Hematopoietic multipotent progenitor cell treated with erythropoietin and hydrocortisone succinate and interleukin-3 and kit ligand, for 8 days (in vitro differentiated cells): ENCODE measurements at places on chromosomes 6 and 20.
A peak's percentile ranks its signal among the peaks of the same experiment; 100 is the strongest.

- DNase-seq: no peak
Measured at GRCh38 chr20:38847840-38848239, 42.3 kb downstream of the PPP1R16B start.

DNA sequence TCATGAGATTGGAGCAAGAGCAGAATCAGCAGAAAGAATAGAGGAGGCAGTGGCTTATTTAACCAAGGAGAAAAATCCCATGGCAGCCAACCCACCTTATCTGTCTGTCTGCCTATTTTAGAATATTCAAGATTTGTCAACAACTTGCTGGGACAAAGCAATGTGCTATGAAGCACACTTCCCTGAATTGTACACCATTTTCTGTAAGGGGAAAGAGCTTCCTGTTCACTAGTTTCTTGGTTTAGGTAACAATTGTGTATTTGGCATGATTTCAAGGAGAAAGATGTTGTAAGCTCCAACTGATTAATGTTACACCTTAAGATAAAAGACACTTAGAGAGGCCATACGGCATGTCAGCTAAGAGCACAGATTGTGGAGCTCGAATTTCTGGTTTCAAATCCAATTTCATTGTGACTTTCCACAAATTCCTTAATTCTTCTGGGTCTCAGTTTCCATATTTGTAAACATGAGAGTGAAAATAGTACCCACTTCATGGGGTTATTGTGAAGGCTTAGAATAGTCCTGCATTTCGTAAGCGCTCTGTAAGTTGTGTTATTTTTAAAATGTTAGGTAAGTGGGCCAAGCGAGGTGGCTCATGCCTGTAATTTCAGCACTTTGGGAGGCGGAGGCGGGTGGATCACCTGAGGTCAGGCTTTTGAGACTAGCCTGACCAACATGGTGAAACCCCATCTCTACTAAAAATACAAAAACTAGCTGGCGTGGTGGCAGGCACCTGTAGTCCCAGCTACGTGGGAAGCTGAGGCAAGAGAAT lies 4.8 kb upstream of the MUC22 start:
- no peak for DNase-seq

GRCh38 chr6:135147637-135148592 lies 33.2 kb upstream of the MYB start:
- DNase-seq: peak; percentile 58

GRCh38 chr6:130019326-130020072 lies 1.1 kb downstream of the L3MBTL3 start:
- peak; percentile 53 for DNase-seq

DNA sequence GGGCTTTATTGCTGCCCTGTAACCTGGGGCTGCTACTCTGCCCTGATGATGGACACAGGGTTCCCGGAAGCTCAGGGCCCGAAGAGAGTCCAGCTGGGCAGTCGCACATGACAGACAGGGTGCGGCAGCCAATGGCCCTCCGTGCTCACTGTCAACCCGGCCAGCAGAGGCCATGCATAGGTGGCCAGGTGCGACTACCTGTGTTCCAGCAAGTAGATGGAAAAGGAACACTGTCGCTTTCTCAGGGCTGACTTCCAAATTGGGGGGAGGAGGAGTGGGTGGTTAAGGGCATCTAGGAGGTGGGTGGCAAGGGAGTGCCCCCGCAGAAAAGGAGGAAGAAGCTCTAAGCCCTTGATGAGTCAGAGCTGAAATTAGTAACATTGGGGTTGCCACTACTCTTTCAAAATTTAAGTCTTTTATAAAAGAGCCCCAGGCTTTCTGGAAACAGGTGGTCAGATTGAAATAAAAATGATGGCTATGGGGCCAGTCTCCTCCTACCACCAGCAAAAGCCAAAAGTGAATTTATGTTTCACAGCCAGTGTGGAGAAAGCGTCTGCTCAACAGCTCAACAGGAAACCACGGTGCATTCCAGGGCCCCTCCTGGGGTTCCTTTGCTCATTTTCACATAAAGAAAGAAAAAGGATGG lies 2.3 kb upstream of the RAMACL start:
- no peak for DNase-seq

DNA sequence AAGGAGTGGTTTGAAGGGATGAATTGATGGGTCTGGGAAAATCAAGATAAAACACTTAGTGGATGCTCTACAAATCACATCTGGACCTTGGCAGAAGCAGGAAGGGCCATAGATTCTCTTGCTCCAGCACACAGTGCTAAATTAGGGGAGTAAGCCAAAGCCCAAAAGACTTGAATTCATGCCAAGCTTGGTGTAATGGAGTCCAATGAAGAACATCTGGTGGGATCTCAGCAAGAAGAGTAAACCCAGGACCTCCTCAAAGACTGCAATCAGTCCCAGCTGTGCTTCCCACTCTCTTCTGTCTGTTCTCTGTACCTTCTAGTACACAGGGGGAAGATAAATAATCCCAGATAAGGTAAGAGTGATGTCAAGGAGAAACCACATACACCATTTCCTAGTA lies 683.4 kb downstream of the RNF144B start:
- no peak for DNase-seq

GRCh38 chr6:28766426-28766825 lies 157.4 kb downstream of the TRIM27 start:
- no peak for DNase-seq

GRCh38 chr20:49335476-49335875 lies 57.6 kb upstream of the ZNFX1 start:
- DNase-seq: no peak

DNA sequence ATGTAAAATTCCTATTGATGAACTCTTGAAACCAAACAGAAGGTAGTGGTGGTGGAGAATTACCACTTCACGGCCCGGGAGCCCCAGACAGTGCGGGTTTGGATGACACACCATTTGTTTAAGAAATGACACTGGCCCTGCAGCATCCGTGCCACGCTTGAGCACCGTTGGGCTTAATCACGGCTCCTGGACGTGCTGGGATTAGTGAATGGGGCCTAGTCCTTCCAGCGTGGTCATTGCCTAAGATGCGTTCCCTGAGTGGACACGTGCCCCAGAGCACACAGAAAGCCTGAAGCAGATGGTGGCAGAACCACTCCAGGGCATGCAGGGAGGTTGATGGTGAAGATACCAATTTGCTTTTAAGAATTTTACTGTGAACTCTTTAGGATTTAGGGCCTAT lies 14.5 kb downstream of the STX16 start:
- no peak for DNase-seq

GRCh38 chr6:56775498-56776166 lies 132.9 kb upstream of the DST start:
- DNase-seq: no peak

DNA sequence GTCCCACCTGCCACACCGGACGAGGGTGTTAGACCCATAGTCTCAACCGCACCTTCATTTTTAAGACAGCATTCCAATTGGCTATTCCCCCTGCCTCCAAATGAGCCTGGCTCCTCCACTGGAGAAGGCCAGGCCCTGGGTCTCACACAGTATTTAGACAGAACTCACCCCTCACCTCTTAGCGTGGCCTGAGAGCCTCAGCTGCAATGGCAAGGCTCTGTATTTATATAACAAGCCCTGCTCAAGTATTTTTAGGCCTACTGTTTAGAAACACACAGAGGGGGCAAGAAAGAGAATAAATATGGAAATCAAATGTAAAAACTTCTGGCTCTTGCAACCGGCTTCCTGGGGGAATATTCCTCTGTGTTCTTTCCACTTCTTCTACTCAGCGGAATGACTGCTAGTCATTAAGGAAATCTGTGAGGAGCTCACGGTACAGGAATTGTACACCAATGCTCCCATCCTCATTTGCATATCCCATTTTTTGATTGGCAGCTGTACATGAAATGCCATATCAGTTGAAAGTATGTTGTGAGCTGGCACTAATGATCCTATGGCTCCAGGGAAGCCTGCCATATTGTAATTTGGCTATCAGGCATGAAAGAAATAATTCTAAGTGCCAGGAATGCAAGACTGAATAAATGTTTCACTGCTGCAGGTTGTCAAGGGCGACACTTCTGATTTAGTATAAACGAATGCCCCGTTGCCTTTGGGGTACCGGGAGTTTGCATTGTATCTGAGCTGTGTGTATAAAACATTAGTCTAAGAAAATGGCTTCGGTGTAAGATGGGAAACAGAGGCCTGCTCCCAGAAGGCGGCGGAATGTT lies 207.5 kb downstream of the ZNF217 start:
- DNase-seq: no peak

DNA sequence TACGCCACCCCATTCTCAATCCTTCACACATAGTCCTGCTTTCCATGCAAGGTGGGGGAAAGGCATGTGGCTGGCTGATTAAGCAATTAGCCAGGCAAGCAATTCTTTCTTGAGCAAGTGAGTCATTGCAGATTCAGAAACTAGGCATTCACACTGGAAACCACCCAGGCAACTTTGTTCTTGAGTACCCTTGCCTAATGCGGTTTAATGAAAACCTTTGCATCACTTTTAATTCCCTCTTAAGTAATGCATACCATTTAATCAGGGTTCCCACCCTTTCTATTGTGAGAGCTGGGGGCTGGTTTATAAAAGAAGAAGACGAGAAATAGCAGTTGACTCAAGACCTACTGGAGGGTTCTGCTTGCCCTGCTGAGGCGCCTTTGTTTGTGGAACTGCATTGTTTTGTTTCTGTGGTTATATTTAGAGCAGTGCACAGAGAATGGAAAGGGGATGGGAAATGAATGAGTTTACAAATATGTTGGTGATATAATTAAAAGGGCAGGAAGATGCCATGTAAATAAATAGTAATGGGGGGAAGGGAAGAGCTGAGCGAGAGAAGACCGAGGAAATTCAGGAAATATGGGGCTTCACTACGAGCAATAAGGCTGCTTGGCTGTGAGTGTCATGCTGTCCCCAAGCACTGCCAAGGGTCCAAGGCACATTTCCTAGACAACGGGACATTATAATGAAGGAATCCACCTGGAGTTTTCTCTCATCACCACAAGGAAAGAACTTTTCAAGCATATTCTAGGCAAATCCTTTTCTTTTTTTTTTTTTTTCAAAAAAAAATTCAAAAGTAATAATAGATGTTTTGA lies 48.8 kb upstream of the TSHZ2 start:
- DNase-seq: no peak

DNA sequence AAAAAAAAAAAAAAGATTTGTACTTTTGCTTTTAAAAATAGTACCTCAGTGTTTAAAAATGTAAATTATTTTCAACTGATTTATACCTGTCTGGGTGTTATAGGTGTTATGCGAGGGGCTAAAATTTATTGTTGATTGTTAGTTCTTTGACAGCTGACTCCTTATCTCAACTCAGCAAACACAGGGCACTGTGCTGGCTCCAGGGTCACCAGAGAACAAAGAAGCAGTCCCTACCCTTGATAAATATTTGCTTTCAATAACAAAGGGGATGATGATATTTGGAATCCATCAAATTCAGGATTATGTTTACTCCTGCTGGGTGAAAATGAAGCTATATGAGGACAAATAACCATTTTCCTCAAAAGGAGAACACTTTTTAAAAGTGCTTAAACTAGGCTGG lies 34.2 kb upstream of the KAT14 start:
- no peak for DNase-seq

- DNase-seq: no peak
Measured at GRCh38 chr6:156977527-156978291, 200.5 kb downstream of the ARID1B start.

- no peak for DNase-seq
Measured at GRCh38 chr20:33653900-33654596, 8.1 kb upstream of the C20orf144 start.

- no peak for DNase-seq
Measured at GRCh38 chr6:37514321-37514771, 14.7 kb upstream of the CCDC167 start.

GRCh38 chr20:20411836-20412235 lies 43.9 kb downstream of the INSM1 start:
- no peak for DNase-seq

DNA sequence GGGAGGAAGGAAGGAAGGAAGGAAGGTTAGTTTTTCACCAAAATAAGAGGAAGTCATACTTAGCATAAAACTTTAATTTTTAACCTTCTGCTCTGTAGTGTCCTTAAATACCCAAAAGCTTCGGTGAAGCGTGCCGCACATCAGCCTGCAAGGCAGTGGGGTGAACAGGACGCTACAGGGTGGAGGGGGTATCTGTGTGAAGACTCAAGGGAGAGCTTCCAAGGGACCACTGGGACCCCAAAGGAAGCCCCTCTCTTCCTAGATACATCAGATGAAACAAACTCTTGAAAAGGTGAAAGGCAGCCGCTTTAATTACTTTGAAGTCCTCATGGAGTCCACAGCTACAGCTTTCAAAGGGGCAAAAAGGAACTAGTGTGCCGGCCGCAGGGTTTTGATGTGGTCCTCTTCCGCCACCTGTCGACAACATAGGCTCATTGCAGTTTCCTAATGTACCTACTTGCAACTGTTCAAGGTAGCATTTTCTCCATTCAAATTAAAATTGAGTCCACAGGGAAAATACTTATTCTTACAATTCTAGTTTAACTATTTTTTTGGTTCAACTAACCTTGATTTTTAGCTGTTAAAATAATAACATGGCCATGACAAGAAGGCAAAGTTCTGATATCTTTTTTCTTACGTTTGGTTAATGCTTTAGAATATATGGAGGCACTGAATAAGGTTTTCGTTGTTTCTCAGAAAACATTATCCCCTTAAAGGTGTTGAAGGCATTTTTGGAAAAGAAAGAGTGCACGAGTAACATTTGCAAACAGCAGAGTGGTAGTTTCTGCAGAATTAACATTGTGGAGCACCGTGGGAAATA lies 135.0 kb upstream of the RIPOR2 start:
- peak; percentile 89 for DNase-seq

DNA sequence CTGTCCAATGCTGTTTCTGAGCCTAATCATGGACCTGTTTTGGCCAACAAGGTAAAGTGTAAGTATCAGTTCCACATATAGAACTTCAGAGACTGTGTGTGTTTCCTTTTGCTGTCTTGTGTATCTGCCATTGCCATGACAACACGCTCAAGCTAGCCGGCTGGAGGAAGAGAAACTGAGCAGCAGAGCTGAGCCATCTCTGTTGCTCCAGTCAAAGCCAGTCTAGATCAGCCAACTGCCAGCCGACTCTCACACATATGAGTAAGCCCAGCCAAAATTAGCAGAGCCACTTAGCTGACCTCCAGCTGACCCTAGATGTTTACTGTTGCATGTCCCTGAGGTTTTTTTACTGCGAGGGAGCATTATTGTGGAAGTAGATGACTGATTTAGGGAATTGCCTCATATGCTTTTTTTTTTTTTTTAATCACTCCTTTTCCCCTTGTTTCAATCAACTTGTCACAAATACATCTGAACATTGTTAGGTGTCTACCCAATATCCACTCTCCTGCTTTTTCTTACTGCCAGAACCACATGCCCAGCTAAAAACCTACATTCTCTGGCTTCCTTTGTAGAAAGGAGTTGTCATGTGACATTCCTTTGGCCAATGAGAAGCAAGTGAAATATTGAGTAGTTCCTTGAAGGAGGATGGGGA lies 304.3 kb upstream of the SUPT3H start:
- no peak for DNase-seq
